Sciatic nerve (tissue), 2 donors: ENCODE measurements at places on chromosomes 16 and 17. TPM values are rescaled to one million over a fixed set of nuclear protein-coding genes. Genes with fewer than 3 reads are reported as not detected.

BCL6B gene
- 24.5 TPM for total RNA-seq

YBX2 gene
- 2.1 TPM for total RNA-seq

FOXN1 gene
- total RNA-seq: not detected

CRHR1 gene
- total RNA-seq: 0.36 TPM

CLDN9 gene
- total RNA-seq: 0.53 TPM

KRT39 gene
- total RNA-seq: not detected

NCBP3 gene
- total RNA-seq: 42.3 TPM

DNA sequence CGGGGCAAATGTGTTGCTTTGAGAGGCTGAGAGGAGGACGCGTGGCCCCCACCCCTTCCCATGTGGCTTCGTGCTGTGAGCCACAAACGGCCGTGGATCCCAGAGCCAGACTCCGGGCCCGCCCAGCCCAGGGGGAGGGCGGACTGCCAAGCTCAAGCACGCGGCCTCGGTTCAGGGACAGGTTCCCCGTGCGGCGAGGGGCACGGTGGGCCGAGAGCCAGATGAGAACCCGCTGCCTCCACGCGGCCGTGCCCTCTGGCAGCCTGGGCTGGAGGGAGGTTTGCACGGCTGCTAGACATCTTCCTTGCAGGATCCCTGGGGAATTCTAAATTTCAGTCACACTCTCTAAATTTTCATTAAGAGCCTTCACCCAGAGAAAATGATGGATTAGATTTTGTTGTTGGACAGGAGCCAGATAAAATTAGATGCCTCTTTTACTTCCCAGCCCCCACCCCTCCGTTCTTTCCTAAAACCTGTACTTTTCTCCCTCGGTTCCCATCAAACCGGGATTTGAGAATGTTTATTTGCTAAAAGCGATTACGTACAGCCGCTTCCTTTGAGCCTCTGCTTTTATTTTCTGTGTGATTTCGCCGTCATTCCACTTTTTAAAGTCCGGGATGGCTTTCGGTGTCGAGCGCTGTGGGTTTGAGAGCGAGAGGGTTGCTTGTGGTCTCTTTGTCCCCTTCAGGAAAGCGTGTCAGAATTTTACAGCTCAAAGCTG lies 25.0 kb upstream of the GNG13 start:
- peak; percentile 73 for DNase-seq

DNA sequence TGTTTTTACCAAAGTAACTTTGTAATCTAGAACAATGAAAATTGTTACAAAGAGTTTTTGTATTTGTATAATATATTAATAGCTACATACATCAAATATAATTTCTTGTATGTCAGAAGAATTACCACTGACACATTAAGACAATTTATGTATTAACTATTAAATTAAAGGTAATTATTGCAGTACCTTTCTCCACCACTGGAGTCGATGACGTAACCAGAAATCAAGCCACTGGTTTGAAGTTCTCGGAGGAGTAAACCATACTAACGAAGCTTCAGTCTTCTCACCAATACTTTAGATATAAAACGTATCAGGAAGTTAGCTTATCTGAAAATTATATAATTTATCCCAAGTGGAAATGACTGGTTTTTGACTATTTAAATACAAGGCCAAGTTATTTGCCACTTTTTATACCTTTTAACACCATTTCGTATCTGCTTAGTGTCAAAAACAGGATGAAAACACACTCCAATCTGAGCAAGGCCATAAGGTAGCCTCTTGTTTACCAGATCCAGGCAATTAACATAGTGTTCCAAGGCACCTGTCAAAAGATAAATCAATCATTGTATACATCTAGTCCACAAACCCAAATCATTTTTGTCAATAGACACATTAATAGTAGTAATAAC lies 4.3 kb downstream of the POLG2 start:
- DNase-seq: no peak

DNA sequence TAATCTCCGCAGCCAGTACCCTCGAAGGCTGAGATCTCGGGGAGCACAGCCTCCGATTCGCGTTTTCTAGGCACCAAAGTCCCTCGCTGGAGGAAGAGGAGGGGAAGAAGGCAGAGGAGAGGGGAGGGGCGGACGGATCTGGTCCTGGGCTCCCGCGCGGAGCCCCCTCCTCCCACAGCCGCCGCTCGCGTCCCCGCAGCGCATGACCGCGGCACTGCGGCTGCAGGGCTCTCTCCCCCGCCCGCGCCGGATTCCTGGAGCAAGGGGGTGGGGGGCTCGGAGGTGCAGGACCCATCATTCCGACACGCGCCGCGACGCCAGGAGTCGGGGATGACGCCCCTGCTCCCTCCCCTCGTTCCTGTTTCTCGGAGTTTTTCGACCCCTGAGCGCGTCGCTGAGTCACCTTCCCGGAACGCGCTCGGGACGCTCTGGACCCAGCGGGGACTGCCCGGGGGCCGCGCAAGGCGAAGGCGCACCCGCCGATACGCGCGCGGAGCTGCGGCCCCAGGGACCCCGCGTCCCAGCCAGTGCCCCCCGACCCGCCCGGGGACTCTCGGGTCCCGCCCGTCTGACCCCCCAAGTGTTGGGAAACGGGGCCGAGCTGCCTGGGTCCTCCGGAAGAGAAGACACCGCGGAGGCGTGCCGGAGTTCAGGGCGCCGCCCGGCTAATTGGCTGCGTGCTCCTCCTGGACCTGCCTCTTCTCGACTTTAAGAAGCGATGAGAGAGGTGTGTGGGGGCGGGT lies 1.4 kb upstream of the SPHK1 start:
- no peak for DNase-seq

DNA sequence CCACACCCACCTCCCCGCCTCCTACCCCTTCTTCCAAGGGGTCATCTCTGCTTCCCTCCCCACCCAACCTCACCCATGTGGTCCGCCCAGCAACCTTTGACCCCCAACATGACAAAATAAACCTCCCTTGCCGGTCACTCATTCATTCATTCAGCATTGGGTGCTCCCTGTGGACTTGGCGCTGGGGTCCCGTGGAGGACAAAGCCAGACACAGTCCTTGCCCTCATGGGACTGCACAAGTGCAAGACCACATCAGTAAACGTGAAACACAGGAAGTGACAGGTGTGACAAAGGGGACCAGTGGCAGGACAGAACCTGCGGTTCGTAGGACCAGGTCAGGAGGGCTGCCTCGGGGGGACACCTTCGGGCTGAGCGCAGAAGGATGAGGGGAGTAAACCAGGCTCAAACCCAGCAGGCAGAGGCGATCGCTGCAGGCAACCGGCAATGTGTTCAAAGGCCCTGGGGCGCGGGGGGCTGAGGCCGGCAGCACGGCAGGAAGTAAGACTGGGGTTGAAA lies 185.4 kb downstream of the SEC14L1 start:
- DNase-seq: peak; percentile 69

- no peak for DNase-seq
Observed at GRCh38 chr16:10646581-10647263, 48.0 kb downstream of the TEKT5 start.

DNA sequence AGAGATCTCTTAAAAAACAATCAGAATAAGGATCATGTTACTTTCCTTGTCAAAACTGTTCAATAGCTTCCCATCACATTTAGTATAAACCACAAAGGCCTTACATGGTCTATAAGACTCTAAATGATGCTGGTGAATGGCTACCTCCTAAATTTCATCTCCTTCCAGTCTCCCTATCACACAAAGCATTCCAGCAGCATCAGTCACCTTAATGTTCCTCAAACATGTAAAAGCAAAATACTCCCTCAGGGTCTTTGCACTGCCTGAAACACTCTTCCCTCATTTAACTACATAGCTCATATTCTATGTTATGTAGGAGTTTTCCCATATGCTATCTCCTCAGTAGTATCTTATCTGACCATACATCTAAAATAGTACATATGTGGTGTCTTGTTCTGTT lies 53.5 kb upstream of the INTS2 start:
- no peak for DNase-seq

GRCh38 chr17:81333616-81334368 lies 38.7 kb upstream of the SLC38A10 start:
- no peak for DNase-seq

- DNase-seq: no peak
Observed at GRCh38 chr17:39928858-39929645, 1.5 kb downstream of the LRRC3C start.

- no peak for DNase-seq
Observed at GRCh38 chr16:78396046-78396445, 296.6 kb downstream of the WWOX start.

GRCh38 chr17:7328840-7329373 lies at the start of gene NEURL4:
TSS of gene NEURL4 (minus strand) at chr17:7329335. CDS start at chr17:7329312, 23 bp downstream.
- DNase-seq: no peak

DNA sequence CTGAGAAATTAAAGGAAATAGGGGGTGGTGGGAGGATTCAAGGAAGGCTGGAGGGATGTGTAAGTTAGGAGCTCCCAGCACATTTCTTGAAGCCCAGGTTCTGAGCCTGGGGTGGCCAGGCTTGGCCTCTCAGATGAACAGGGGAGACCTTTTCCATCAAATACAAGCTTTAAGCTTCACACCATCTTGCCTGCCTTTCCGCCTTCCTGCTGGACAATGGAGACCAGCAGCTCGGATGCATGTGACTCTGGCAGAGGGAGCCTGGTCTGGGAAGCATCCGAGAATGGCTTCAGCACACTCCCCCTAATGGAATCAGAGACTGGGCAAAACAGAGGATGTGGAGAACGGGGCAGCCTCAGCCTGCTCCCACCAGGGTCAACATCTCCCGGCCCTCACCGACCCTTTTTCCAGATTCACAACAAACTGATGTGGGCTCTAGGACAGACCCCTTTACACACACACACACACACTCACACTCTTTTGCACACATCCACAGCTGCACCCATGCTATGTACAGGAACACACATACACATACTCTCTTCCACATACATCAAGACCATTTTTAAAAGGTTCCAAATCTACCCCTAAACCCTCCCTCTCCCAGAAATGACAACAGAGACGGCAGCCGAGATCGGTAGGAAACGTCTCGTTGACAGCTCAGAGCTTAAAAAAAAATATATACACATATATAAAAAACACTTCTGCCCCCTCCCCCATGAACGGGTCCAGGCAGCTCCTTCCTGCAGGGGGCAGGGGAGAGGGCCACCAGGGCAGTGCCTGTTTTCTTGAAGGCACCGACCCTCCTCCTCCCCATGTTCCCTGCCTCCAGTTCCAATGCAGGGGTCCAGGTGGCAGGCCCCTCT lies 6.5 kb upstream of the ATXN7L3 start:
- DNase-seq: no peak

DNA sequence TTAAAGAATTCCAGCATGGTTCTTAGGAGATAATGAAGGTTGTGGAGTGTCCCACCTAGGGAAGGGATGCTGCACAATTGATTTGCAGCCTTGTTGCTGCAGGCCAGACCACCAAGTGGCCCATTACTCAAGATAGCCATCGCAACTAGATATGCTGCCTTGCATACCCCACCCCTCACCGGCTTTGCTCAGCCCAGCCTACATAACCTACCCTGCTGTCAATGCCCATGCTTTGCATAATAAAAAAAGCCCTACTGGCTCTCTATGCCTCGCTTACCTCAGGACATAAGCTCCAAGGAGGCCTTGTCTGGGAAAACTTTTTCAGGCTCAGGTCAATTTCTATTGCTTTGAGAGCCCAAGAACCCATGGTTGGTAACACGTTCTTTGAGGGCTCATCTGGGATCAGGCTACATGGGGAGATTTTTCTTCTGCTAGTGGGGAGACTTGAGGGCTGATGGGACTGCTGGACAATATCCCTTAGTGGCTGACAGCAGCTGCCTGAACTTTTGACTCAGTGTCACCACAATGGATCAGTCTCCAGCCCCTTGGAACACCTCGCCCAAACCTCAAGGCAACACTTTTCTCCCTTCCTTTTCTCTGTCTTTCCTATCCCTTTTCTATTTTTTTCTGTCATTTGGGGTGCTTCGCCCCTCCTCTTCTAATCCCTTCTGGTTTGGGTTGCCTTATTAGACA lies 38.3 kb downstream of the SCPEP1 start:
- DNase-seq: no peak

- DNase-seq: no peak
Observed at GRCh38 chr17:7553356-7553755, 4.5 kb downstream of the TNFSF12 start.

- DNase-seq: no peak
Observed at GRCh38 chr17:76498876-76499251, 2.4 kb downstream of the RHBDF2 start.

DNA sequence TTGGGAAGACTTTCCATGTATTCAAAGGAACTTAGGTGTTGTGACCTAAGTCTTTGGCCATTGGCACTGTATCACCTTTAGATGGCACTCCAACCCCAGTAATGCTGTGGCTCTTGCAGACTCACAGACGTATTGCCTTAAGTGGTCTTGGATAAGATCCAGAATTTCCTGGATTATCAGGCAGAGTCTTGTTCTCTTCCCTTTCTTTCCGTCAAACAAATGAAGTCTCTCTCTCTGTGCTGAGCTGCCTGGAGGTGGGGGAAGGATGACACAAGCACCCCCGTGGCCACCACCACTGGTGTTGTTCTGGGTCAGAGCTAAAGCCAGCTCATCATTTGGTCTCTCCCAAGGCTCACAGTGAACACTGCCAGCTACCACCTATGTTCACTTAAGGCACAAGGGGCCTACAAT lies 789.9 kb upstream of the KIF2B start:
- no peak for DNase-seq

DNA sequence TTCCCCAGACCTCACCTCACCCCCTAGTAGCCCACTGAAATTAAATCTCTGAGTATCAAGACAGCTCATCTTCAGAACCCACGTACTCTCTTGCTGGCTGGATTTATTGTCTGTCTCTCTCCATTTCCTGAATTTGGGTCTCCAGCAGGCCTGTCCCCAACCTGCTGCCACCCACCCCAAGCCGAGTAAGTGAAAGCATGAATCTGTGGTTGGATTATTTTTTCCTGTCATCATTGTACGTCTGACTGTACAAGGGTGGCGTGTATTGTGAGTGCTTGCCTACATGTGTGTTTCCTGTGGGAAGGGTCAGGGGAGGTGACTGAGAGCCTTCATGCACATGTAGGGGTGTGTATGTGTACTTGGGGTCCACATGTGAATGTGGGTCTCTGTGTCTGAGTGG lies 5.4 kb downstream of the TNP2 start:
- DNase-seq: no peak

DNA sequence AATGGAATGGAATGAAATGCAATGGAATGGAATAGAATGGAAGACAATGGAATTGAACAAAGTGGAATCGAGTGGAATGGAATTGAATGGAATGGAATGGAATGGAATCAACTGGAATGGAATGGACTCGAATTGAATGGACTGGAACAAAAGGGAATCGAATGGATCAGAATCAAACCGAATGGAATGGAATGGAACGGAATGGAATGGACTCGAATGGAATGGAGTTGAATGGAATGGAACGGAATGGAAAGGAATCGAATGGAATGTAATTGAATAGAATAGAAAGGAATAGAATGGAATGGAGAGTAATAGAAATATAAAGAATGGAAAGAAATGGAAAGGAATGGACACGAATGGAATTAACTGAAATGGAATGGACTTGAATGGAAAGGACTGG lies 475.2 kb upstream of the WSB1 start:
- no peak for DNase-seq
